ENCODE measurements at places on chromosomes 5 and 9.

DNA sequence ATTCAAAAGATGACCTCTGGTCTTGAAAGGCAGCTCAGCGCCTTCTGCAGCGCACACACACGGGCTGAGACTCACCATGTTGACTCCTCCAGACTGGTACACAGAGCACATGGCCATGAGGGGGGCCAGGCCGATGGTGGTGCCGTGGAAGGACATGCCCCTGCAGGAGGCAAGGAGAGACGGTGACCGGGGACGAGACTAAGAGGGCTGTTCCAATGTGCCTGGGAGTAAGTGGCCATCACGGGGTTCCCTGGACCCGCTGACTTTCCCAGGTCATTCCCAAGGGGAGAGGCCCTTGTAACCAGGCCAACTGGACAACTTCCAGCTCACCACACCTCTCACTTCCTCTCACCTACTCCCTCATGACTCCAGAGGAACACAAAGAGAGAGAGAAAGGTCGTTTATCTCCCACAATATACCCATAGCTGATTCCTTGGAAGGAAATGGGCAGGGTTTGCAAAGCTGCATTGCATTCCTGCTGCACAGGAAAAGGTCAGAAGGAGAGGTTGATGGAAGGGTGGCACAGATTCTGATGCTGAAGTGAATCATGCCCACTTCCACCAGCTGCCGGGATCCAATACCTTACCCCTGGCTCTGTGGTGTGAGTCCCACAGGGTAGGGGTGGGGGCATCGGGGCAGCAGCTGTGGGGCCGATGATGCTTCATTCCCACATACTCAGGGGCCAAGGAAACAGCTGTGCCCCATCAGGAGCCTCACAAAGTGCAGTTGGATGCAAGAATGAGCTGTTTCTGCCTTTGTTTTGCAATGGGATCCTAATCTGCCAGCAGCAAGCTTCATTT is 47.2 kb downstream of the NIPAL4 start:
- DNase-seq, result no peak

- DNase-seq, result no peak
Measured at GRCh38 chr5:68730220-68730978, 363.4 kb upstream of the SLC30A5 start.

- no peak for DNase-seq
Measured at GRCh38 chr5:32241034-32241783, 67.1 kb upstream of the GOLPH3 start.

GRCh38 chr5:33166522-33166921 is 274.2 kb upstream of the TARS1 start:
- DNase-seq, result no peak

DNA sequence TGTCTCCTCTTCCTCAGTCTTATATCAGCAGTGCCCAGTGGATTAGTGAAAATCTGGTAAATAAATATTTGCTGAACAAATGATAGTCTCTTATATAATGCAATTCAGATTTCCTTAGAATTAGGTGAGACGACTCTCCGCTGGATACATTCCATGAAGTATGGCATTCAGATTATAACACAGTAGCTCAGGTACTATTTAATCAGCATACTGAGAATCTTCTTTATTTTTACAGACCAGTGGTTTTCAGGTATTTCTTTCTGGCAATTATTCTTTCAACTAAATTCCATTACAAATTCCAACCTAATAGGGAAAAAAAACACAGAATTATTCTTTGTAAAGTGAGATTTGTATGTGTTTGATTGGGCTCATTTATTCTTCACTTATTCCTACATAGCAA is 435.5 kb downstream of the TAF11L14 start:
- DNase-seq, result no peak

DNA sequence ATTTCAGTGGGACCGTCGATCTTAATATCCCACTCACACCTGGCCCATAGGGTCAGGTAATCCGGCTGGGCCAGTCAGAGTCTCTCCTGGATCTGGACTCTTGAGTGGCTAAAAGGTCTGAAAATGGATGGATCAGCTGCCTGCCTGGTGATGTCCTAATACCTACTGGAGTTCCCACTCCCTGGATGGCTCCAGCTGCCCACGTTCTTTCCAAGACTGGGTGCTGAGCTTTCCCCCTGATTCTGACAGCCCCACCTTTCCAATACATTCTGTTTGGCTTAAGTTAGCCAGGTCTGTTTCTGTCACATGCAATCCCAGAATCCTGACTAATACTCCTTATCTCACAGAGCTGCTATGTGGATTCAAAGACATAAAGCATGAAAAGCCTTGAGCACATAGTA is 10.2 kb downstream of the SH3PXD2B start:
- no peak for DNase-seq

- no peak for DNase-seq
Measured at GRCh38 chr5:124895236-124895635, 148.8 kb upstream of the ZNF608 start.

Measured in hypothalamus (tissue), 51 donors.